ENCODE measurements at places on chromosomes 2 and 18.

DNA sequence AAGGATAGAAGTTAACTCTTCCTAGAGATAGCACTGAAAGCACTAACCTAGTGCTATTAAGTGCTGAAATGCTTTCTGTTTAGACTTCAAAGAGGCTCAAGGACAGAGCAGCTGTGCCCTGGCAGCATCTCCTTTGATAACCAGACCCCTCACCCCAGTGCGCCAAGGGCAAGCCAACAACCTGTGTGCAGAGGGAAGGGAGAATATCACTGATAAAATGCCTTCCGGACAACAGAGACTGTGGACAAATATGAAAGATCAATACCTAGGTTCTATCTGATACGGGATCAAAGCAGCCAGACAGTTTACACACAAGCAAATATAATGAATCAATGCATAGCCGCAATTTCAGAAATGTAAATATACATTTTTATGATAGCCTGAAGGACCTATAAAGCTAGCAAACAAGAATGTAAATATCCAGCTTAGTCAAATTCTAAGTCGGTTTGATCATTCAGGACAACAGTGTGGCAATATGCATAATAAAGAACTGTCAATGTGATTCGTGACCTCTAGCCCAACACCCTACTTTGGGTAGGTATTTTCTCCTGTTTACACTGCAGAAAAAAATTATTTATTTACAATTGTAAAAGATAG is 91.8 kb upstream of the RFX8 start:
- no peak for DNase-seq

DNA sequence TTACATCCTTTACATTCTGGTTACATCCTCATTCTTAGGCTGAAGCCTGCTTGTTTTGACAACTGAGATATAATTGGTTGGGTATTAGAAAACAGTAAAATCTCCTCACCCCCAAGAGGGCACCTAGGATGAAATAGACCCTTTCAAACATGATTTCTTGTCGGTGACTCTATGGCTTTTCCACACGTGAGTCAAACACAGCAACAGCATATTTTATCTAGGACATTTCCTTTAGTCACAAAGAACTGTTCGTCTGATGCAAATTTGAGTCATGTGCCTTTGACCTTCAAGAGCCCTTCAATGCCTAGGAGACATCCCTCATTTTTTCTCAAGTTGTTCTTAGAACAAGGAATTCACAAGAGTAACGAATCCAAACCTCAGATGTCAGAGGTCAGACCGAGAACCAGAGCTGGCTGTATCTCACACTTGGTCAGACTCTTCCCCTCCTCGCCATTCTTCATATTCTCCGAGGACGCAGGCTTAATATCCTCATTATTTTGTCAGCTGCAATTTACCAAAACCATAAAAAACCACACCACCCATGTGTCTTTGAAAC is 60.5 kb upstream of the ALKAL2 start:
- DNase-seq: no peak

- DNase-seq: peak; percentile 31
These were observed 36.2 kb downstream of the CHST10 start for GRCh38 chr2:100381240-100381639.

GRCh38 chr2:36812196-36812595 is 115.7 kb downstream of the VIT start:
- DNase-seq: no peak

Data from stimulated activated CD4-positive, alpha-beta T cell treated with anti-CD3 and anti-CD28 coated beads, Interleukin-15, amount 100 ng/mL, for 1 hour (primary cell).